ENCODE measurements at places on chromosomes 2 and 18.

DNA sequence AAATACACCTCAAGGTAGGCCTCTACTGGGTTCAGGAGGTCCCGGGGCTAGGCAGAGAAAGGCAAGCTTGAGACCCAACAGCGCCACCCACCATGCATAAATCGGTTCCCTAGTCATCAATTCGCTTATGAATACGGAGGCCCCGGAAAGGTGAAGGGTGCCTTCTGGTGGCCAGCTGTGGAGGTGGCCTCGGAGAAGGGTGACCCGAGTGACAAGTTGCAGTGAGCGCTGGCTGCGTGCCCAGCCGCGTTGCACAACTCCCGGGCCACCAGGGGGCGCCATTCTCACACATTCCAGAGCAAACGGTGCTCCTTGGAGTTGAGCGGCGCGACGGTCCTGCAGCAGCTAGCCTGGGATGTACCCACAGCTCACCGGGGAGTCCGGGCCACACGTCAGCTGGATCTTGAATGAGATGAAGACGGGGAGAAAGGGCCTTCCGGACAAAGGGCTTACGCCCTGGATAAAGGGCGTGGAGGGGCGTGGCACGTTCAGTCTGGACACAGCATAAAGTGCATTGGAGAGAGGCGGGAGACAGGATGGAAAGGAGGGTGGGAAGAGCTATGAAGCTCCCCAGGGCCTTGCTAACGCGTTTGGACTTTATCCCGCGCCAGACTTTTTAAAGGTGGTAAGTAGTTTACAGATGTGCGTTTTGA, 20.4 kb downstream of the TMSB10 start:
- peak; percentile 94 for DNase-seq

GRCh38 chr18:25818505-25818904, 271.9 kb downstream of the SS18 start:
- no peak for DNase-seq

DNA sequence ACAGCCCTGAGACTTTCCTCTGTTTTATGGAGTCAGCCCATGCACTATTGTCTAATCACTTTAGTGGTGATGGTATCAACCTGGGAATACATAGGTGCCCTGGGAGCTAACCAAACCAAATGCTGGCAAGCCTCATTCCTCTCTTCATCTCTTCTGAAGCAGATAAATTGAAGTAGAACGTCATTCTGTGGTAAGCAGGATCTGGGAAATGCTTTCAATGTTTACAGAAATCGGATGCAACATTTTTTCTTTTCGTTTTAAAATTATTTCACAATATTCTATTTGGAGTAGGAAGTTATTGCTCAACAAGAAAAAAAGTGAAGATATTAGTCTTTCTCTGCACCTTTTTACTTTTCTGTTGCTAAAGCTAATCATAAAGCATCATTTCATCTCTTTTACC, 114.2 kb downstream of the RBMS1 start:
- peak; percentile 56 for DNase-seq

DNA sequence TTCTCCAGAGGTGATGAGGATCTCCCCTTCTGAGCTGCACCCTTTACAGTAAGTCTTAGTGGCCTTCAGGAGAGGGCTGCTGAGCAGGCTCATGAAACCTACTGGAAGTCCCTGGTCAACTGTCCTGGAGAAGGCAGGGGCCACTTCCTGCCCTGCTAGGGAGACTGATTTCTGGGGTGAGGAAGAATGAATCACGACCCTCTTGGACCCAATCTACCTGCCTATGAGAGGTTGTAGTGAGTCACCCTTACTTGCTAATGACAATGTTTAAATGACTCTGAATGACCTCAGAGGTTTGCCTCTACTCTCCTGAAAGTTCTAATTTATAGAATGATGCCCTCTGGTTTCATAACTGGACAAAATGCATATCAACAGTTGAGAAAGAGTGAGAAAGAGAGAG, 79.4 kb upstream of the FAM136A start:
- no peak for DNase-seq

DNA sequence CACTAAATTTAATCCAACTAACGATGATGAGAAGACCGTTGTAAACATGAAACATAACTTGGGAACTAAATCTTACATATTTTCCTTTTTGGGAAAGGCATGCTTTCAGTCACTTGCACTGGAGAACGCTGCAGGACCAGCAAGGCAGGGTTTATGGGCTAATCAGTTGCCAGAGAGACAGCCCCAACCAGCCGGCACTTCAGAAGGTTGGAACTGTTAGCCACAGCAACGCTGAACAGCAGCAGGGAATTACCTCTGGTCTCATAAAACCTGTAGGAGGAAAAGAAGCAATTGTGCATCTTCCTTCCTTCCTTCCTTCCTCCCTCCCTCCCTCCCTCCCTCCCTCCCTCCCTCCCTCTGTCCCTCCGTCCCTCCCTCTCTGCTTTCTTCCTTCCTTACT, 33.9 kb upstream of the SIX2 start:
- DNase-seq: no peak
